Non-pigmented ciliary epithelial cell (primary cell): ENCODE measurements at places on chromosomes 3 and 15.
A peak's percentile ranks its signal among the peaks of the same experiment; 100 is the strongest.

- no peak for DNase-seq
These were observed 273.7 kb upstream of the ATP11B start for GRCh38 chr3:182519569-182519968.

DNA sequence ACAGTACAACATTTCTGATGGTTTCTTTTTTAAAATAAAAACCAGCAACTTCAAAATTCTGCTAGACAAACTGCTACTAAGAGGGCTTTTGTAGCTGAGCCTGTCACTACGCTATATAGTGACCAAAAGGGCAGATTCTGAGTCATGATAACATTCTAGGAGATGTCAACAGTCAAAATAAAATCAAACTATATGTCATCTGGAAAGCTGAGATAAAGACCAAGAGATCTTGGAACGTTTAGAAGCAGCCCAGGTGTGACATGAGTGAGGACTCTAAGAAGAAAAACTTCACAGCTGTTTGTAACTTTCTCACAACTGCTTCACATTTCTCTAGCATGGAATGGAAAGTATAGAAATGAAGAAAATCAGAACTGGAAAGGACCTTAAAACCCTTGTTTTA, 84.6 kb downstream of the FILIP1L start:
- DNase-seq, result no peak

DNA sequence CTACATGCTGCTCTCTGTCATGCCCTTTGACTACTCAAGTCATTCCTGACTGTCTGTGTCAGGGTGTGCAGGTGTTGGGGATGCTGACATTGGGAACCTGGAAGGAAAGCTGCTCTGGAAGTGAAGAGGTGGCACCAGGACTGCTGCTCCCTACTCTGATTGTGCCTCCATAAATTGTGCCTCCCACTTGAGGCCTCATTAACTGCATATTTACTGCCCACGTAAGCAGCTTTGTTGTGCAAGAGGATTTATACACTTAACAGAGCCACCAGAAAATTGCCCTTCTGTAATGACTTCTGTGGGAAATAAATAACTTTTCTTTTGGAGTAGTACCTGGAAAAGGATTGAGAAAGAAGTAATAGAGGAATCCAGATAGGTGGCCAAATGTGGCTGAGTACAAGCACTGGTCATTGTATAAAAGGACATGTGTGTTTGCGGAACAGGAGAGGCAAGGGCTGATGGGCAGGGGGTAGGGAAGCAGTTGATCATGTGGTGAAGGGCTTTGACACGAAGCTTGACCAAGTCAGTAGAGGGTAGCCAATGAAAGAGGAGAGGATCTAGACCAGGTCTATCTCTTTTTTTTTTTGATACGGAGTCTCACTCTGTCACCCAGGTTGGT, 24.8 kb downstream of the IL20RB start:
- DNase-seq, result no peak

- DNase-seq, result no peak
These were observed 243.4 kb upstream of the TBC1D5 start for GRCh38 chr3:17985658-17986347.

DNA sequence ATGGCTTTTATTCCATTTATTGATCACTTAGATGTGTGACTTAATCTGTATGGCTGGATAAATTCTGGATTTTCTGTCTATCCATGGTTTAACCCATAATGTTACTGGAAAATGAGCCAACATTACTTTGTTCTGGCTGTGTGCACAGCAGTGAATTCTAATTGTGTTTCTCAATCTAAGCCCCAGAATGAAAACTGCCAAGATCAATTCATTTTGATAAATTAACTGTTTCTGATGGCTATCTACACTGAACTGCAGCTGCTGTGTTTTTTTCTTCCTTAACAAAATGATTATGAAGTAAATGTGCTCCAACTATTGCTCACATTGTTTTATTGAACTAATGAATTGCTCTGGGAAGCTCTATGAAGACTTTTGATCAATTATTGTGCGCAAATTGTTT, 35.7 kb upstream of the CPB1 start:
- DNase-seq, result no peak

GRCh38 chr3:64971602-64972001, 283.8 kb upstream of the ADAMTS9 start:
- DNase-seq, result no peak

GRCh38 chr3:17942856-17943255, 200.4 kb upstream of the TBC1D5 start:
- peak; percentile 11 for DNase-seq

GRCh38 chr3:123068601-123069381, 2.0 kb downstream of the PDIA5 start:
- no peak for DNase-seq

DNA sequence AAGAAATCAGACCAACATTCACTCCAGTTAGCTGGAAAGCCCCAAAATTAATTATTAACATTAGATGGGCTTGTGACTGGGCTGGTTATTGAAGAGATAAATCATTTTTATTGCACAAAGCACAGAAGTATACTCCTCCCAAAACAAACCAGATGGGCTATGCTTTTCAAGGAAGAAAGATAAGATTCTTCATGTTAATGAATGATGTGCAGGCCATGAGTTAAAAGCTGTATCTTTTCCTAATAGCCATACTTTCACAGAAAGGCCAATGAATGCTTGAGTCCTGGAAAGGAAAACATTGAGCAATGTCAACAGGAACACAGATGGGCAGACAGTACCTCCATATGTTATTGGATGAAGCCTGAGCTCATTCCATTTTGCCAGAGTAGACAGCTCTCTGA, 55.4 kb downstream of the OCA2 start:
- no peak for DNase-seq

- DNase-seq, result no peak
These were observed 30.0 kb downstream of the SNX33 start for GRCh38 chr15:75677465-75678323.

DNA sequence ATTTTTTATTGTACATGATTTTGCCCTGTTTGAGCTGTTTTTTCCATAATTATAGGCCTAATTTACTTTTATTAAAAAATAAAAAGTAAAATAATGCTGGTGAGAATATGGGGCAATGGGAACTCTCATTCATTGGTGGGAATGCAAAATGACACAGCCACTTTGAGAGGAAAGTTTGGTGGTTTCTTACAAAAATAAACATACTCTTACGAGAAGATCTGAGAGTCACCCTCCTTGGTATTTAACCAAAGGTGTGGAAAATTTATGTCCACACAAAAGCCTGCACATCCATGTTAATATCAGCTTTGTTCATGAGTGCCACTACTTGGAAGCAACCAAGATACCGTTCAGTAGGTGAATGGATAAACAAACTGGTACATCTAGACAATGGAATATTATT, 9.8 kb downstream of the MUC13 start:
- DNase-seq, result no peak

DNA sequence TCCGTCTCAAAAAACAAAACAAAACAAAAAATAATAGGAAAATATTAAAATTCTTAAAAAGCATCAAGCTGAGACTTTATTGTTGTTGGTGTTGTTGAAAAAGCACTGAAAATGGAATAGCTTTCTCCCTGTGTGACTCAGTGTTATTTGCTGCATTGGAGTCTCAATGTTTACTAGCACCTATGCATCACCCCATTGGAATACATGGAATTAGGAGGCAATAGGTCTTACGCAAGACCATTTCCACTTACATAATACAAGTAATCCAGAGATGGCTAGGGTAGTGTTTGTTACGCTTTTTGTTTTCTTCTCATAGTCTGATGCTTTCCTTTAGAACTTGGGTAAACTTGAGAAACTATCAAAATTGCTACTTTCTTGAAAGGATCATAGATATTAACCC, 15.2 kb downstream of the GXYLT2 start:
- DNase-seq, result peak; percentile 77

- DNase-seq, result no peak
These were observed 7.6 kb upstream of the SHISA5 start for GRCh38 chr3:48511551-48511950.

DNA sequence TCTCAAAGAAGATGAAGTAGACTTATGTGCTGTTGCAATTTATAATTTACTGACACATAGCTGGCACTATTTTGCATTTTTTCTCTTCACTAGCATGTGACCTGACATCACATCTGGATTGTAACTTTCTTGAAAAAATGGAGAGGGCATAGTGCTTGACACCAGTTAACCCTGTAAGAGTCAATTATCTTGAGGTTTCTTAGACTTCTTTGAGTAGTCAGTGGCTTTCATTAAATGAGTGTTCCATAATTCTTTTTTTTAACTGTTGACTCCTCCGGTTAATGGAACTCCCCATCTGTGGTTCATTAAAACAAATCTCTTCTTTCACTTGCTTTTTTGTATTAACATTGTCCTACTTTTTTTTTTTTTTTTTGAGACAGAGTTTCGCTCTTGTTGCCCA, 16.9 kb upstream of the PRKCI start:
- DNase-seq, result no peak

GRCh38 chr3:162933656-162934055, 1437.0 kb downstream of the OTOL1 start:
- no peak for DNase-seq
